ENCODE measurements at places on chromosomes 16 and 17. TPM values are rescaled to one million over a fixed set of nuclear protein-coding genes. Genes with fewer than 3 reads are reported as not detected.

DNA sequence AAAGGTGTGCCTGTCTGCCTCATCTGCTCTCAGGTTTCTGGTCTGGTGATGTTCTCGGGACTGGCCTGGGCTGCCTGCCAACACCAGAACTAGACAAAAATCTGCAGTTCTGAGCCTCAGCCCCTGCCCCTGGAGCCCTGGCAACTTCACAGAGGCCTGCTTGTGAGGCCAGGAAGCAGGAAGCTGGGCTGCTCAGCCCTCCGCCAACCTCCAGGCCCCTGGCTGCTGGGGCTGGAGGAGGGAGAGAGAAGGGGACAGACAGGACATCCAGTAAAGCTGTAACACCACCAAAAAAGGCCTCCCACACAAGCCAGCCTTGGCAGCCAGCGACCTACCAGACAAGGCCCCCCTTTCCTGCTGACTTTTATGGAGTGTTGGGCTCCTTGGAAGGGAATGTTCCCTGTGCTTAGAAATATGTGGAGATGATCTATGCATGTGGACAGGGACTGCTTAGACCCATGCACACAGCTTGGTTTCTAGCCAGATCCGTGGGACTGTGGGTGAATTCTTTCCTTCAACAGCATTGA lies 157.6 kb downstream of the XYLT1 start:
- DNase-seq, result no peak
- H3K27me3 ChIP-seq, result no peaks in the 10 kb centered on the region
- no peaks in the 10 kb centered on the region for H3K36me3 ChIP-seq
- H3K27ac ChIP-seq, result peak overlapping the region; percentile 5

DNA sequence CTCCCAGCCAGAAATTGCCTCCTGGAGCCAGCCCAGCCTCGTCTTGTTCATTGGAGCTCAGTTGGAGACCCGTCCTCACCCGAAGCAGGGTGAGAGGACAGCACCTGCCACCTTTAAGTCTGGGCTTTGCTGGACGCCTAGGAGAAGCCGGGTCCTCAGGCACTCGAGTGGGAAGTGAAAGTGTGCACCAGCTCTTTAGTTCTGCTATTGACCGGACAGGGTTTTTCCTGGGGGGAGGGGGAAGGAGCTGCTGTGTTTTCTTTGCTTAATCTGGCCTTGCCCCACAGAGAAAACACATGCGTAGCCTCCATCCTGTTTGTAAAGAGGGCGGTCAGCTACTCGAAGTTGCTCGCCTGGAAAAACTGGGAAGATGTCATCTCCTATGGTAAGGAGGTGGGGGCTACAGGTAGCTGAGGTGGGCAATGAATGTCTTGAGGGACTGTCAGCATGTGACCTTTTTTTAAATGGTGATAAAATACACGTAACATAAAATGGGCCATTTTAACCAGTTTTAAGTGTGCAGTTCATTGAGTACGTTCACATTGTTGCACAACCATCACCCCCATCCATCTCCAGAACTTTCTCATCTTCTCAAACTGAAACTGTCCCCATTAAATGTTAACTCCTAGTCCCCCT lies 34.4 kb downstream of the CMIP start:
- DNase-seq, result no peak
- peaks cover 48% of the 10 kb centered on the region for H3K4me1 ChIP-seq
- H3K4me3 ChIP-seq, result no peak overlapping the region
- H3K36me3 ChIP-seq, result peaks cover 6% of the 10 kb centered on the region

GRCh38 chr16:22353191-22353919 lies 21.1 kb downstream of the CDR2 start:
- DNase-seq, result no peak
- H3K36me3 ChIP-seq, result peaks cover 24% of the 10 kb centered on the region
- no peaks in the 10 kb centered on the region for H3K27me3 ChIP-seq
- peak overlapping the region; percentile 59 for H3K27ac ChIP-seq
- H3K4me1 ChIP-seq, result peaks cover 34% of the 10 kb centered on the region

GRCh38 chr16:88479793-88480760 lies 27.0 kb downstream of the ZFPM1 start:
- no peak overlapping the region for H3K4me3 ChIP-seq
- DNase-seq, result no peak

Gene GDPD1
- 3.3 TPM for total RNA-seq

Gene TANGO6
- 13.4 TPM for total RNA-seq
